ENCODE measurements at places on chromosomes 1 and 21.
A peak's percentile ranks its signal among the peaks of the same experiment; 100 is the strongest.

DNA sequence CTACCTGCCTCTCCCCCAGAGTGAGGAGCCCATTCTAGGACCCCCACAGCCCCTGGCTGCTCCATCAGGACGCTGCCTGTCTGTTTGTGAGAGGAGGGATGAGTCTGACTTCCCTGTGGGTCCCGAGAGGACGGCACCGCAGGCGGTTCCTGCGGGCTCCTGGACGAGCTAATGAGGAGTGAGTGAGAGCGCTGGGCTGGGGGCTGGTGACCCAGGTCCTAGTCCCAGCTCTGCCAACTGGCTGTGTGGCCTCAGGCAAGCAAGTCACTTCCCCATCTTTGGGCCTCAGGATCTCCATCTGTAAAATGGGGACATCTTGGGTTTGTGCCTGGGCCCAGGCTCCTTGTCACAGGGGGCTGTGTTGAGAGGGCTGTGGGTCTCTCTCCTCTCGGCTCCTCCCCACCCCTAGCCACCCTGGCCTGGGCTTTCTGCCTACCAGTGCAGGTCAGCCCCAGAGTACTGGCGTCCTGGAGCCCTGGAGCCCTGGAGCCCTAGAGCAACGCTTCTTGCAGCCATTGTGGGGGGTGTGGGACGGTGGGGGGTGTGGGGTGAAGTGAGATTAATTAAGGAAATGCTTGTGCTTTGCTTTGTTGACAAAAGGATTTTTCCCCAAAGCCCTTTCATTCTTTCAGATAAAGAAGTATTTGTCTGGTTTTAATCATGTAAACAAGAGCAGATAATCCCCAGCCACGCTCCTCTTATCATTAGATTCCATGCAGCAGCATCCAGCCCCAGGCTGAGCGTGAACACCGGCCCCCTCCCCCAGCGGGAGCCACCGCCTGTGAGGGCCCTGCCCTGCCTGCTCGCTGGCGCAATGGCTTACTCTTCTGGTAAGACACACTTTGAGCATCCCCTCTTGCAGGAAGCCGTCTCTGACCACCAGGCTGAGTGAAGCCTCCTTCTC is 26.8 kb downstream of the SLC1A7 start:
- peak; percentile 73 for DNase-seq

DNA sequence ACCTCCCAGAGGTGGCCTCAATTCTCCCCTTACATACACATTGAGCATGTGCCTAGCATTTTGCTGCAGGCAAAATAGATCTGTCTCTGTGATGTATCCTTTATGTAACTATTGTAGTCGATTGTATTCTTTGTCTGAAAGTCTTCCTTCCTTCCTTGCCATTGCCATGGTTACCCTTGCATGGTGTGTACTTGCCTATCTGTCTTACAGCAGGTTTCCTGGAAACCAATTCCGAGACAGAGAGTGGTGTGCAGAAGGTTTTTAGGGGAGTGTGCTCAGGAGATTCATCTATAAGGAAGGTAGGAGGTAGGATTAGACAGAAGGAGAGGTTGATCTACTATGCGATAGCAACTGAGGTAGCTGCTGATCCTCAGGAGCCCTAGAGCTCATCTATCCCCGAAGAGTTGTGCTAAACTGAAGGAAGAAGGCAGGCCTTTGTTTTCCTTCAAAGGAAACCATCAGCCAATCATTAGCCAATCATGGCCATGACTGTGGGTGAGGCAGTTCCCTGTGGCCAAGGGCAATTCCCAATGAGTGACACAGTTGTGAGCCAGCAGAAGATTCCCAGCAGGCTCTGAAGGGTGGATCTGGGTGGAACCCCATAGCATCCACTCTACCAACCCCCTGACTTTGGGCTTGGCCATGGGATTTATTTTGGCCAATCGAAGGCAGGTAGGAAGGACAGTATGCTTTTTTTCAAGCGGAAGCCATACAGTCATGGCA is 15.0 kb downstream of the CITED4 start:
- no peak for DNase-seq

DNA sequence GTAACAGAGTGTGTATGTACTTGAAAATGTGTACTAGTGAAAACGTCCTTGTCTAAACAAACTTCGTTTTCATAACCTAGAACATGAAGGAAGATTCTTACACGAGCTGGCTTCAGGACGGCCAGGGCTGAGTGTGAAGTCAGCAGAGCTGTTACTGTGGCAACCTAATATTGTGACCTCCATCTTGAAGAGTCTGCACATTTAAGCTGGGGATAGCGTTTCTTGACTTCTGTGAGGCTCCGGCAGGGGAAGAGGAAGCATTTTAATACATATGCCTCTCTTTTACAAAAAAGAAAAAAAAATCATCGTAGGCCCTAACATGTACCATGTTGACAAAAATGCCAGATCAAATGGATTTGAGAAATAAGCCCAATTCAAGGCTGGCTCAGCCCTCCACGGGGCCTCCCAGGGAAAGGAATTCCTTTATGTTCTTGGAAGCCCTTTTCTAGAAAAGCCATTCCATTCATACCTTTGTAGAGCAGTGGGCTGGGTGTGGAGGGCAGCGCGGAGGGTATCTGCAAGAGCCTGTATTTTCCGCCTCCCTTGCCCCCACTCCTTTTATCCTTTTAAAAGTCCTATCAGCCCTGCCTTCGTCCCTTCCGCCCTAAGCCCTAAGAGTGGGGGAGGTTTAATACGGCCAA is 51.1 kb downstream of the SIM2 start:
- DNase-seq, result peak; percentile 19

DNA sequence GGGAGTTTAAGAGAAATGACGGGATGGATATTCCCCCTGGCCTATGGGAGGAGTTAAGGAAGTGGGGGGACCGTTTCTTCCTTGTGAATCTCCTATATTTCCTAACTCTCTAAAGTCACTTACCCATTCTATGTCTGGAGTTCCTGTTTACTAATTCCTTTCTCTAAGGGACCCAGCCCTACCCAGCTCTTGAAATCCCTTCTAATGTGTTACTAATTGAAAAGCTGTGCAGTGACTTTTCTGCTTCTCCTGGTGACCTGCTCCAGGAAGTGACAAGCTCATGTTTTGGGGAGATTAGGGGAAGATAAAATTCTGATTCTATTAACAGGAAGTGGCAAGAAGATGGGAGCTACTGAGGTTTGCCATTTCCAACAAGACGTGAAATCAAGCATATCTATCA is 4.0 kb upstream of the SAMSN1 start:
- no peak for DNase-seq

DNA sequence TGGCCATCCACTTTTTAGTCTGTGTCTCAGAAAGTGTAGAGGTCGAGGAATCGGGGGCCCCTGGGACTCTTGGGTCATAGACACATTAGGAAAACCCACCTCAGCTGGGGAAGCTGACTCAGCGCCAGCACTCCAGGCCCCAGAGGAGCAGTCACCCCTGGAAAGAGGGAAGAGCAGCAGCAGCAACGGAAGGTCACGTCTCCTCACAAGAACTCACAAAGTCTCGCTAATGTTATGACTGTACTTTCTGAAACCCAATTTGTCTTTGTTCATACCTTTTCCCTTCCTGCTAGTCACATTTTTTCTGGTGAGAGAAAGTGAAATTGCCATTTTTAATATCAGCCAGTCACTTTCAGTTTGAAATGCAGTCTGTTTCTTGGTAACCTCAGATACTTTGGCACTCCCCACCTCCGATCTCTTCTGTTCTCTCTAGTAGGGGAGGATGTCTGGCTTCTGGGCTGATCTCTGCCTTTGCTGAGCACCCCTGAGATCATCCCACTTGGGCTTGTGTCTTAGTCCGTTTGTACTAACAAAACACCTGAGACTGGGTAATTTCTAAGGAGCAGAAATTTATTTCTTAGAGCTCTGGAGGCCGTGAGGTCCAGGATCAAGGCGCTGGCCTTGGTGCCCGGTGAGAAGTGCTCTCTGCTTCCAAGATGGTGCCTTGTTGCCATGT is 6.0 kb upstream of the NLRP3 start:
- no peak for DNase-seq

DNA sequence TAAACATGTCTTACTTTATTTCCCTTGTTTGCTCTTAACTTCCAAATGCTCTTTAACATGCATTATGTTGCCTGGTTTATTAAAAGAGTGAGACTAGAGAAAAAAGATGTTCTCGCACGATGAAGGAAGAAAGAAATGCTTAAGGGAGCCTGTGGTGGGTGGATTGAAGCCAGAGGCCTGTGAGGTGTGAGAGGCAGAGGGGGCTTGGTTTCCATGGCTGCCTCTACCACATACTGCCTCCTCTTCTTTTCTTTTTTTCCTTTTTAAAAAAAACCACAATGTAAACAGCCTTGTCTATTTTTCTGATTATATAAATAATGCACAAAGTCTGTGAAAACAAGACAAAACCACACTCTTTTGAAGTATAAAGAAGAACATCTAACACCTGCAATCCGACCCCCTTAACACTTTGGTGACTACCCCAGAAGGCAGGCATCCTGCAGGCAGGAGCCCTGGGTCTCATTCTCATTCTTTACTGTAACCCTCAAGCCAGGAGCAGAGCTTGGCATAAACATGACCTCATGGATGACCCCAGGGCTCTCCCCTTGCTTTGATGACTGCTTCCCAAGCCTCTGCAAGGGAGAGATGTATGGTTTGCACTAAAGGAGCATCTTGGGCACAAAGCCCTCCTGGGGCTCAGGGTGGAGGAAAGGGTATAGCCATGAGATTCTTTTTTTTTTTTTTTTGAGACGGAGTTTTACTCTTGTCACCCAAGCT is 10.1 kb upstream of the PARP1 start:
- no peak for DNase-seq

DNA sequence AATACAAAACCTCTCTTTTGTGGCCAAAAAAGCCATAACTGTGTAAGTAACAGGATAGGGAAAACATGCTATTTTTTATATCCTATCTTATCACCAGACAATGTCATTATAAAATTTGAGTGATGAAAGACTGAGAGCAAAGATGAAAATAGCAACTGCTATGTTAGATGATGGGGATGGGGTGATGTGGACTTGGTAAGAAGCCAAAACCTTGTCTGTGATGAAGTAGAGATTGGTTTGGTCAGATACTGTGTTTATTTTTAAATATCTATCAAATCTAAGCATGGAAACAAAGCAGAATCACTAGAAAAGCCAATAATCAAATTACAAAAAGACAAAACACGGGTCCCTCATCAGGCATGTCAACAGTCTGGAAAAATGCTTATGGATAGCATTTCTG is 631.1 kb upstream of the NR5A2 start:
- no peak for DNase-seq

GRCh38 chr1:159163614-159164228 is 7.7 kb upstream of the CADM3 start:
- no peak for DNase-seq

DNA sequence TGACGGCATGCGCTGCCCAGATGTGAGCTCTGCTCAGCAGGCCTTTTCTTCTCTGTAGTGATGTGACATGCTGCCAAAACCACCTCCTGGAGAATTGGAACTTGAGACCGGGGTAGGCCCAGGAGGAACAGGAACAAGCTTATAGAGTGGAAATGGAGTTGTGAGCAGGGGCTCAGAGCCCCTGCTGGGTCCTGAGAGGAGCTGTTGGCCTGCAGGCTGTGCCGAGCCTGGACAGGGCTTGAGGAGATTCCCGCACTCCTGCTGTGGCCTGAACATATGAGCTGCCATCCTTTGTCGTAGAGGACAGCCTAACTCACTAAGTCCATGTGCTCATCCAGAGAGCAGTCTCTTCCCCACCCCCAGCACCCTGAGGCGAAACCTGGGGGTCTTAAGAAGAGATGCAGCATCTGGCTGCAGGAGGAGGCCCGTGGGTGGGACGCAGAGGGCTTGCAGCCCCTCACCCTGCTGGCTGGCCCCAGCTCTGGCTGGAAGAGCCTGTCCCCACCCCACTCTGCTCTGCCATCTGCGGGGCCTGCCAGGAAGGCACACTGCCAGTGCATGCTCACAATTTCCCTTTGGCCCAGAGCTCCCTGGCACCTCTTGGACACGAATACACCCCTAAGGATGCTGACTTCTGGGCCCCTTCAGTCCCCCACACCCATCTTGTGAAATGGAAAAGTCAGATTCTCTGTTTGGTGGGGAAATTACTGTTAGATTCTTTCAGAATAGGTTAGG is 42.5 kb downstream of the PTPRF start:
- DNase-seq, result no peak

DNA sequence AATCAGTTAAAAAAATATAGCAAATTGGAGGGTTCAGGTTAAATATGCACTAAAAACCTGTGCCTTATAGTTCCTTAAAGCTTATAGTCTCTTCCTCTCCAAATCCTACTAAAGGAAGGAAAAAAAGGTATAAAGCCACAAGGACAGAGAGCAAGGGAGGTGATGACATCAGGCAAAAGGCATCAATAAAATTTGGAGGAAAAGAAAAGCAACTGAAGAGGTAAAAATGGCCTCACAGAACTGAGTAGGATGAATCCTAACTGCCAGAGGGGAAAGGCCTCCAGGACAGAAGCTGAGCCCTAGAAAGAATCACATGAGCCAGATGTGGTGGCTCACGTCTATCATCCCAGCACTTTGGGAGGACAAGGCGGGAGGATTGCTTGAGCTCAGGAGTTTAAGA is 8.1 kb downstream of the CCSAP start:
- DNase-seq, result no peak

GRCh38 chr1:17419626-17420328 is 19.7 kb downstream of the RCC2 start:
- DNase-seq, result peak; percentile 60

DNA sequence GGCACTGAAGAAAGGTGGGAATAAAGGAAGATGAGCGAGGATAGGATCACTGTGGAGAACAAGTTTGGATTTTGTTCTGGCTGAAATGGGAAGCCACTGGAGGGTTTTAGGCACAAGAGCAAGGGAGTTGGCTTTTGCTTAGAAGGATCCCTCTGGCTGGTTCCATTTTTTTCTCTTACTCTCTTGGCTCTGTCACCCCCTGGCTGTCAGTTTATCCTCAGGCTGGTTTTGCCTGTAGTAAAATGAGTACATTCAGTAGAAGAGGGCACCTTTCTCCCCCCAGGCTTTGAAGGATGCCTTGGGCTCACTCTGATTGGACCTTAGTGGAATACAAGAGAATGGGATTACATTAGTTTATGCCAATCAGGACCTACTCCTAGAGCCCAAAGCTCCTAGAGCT is 17.1 kb downstream of the CACHD1 start:
- peak; percentile 42 for DNase-seq

DNA sequence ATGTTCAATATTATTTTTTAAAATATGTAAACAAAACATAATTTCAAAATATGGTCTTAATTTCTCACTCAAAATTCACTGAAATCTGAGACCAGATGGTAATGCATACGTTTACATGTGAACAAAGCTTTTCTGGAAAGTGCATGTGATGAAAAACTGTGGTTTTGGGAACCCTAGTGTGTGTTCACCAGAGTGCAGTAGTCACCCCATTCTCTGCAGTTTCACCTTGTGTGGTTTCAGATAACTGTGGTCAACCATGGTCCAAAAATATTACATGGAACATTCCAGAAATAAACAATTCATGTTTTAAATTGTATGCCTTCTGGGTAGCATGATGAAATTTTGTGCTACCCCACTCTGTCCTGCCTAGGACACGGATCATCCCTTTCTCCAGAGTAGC is 2021.9 kb downstream of the MRPL39 start:
- DNase-seq, result no peak

GRCh38 chr1:91876040-91876470 is 9.9 kb downstream of the TGFBR3 start:
- DNase-seq, result no peak

- no peak for DNase-seq
These were observed 10.6 kb downstream of the ADARB1 start for GRCh38 chr21:45084881-45085536.

- no peak for DNase-seq
These were observed 398.4 kb downstream of the PRDM2 start for GRCh38 chr1:14098294-14098913.

- no peak for DNase-seq
These were observed 199.3 kb upstream of the GRIK3 start for GRCh38 chr1:37233606-37234005.
